ENCODE measurements at places on chromosomes 4 and X.
A peak's percentile ranks its signal among the peaks of the same experiment; 100 is the strongest.

GRCh38 chr4:71932941-71933340 is 98.9 kb upstream of the NPFFR2 start:
- no peak for DNase-seq

DNA sequence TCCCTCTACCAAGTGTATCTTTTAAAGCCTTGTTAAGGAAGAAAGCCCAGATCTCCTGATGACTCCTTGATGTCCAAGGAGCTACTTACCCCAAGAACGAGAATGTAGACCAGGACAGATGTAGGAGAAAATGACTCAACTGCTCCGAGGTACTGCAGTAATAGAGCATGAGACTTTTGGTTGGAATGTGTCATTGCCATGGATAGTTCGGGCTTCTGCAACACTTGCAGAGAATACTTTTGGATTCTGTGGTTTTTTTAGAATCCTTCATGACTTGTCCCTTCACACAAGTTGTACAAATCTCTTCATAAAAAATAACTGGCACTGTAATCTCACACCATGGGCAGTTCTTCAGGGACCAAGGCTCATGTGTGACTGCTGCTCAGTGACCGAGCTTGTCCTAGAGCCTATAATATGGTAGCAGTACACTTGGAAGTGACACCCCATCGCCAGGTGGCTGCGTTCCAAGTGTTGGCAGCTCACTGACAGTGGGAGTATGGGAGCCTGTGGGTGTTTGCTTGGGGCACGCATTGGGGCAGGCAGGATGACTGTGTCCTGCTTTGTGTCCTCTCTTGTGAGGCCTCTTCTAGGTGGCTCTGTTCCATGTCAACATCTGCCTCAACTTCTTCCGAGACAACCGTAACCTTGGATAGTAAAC is 87.9 kb upstream of the WDR1 start:
- DNase-seq = no peak

DNA sequence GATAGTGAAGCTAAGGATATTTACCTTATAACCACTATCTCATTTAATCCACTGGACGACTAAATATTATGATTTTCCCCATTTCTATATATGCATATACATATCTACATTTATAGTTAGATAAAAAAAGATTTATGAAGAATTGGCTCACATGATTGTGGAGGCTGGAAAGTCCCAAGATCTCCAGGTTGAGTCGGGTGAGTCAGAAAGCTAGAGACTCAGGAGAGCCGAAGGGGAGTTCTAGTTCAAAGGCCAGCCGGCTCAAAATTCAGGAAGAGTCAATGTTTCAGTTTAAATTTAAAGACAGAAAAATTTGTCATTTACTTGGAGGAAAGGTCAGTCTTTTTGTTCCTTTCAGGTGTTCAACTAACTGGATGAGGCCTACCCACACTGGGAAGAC is 158.2 kb upstream of the CPEB2 start:
- DNase-seq = no peak

- DNase-seq = no peak
Measured at GRCh38 chr4:115323106-115323707, 209.8 kb upstream of the NDST4 start.

DNA sequence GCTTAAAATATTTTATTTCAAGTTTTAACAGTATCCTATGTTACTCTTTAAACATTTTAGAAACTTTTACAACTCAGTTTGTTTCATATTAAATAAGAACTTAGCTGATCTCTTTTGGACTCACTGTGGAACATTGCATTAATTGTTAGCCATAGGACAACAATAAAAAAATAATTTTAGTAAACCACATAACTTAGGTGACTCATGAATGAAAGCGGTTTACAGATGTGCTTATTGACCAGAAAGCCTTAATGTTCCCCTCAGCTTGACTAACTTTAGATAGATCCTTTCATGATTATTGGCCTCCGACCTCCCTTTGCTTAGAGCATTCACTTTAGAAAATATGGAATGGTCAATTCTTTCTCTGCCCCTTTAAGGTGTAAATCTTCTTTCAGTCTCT is 783.5 kb upstream of the MAGEB2 start:
- DNase-seq = no peak

DNA sequence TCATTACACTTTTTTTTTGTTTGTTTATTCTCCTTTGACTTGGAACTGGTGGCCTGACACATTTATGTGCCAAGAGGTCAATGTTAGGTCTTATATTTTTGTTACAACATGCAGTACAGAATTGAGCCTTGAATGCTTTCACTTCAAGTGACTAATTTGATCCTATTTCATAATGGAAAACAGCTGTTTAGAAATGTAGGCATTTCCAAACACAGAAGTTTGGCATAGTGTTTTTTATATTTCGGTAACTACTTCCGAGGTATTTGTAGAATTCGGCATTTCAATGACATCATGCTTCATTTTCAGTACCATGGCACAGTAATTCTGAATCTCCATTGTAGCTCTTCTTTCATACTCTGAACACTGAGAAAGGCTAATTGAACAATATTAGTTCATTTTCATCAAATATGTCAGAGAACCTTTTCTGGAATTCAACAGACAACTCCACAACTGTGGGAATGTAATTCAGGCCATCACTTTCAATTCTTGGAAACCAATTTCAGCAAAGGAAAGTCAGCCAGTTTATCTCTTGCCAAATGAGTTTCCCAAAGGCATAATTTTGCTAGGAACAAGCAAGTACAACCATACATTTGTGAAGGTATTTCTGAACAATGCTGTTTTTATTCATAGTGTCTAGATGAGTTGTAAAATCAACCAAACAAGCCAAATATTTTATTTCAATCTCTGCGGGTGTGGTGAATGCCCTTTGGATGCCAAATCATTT is 11.4 kb downstream of the FAM120C start:
- no peak for DNase-seq

GRCh38 chr4:90189946-90190345 is 62.8 kb downstream of the CCSER1 start:
- no peak for DNase-seq

GRCh38 chrX:45422216-45422925 is 221.7 kb upstream of the DIPK2B start:
- DNase-seq = no peak

DNA sequence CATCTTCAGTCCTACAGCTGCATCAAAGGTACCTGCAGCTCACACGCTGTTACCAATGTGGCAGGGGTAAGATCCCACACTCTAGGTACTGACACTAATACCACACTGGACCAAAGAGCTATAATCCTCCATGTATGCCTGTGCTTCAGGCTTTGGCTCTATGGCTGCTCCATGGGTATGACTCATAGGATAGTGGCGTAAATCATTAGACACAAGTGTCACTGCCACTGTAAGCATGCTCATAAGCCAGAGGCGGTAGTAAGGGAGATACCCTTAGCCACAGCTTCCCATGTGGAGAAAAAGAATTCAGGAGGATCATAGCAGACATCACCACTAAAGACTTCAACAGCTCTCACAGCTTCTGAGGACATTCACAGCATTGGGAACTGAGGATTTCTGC is 287.5 kb downstream of the ACTRT1 start:
- no peak for DNase-seq

DNA sequence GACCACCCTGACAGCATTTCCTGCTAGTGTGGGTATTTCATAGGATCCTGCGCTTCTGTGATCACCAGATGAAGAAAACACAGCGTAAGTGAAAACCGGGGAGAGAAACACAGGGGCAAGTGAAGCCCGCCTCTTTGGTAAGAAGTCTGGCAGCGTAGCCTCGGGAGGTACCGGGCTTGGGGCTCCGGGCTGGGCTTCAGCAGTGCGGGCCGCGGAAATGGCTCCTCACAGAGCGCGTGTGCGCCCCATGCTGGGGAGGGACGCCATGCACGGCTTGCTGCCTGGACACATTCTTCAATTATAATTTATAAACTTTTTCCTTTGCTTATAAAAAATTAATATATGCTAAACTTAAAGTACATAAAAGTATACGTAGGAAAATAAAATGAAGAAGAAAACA is 151.5 kb downstream of the AFAP1 start:
- DNase-seq = no peak

- DNase-seq = no peak
Measured at GRCh38 chr4:5928274-5928673, 35.4 kb upstream of the CRMP1 start.

- DNase-seq = no peak
Measured at GRCh38 chr4:135185256-135185655, 983.7 kb upstream of the PABPC4L start.

- no peak for DNase-seq
Measured at GRCh38 chrX:120536061-120536460, 24.7 kb downstream of the CUL4B start.

DNA sequence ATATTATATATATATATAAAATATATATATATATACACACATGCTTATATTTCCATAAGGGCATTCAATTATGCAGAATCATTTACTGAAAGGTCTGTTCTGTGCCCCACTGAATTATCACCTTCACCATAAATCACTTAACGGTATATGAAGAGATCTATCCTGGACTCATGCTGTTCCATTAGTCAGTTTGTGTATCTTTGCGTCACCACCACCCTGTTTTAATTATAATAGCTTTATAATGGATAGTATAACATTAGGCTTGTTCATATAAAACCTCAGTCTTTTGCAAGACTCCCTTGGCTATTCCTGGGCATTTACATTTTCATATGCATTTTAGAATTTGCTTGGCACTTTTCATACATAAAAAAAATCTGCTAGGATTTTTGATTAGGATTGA is 19.1 kb downstream of the WDR17 start:
- DNase-seq = no peak

DNA sequence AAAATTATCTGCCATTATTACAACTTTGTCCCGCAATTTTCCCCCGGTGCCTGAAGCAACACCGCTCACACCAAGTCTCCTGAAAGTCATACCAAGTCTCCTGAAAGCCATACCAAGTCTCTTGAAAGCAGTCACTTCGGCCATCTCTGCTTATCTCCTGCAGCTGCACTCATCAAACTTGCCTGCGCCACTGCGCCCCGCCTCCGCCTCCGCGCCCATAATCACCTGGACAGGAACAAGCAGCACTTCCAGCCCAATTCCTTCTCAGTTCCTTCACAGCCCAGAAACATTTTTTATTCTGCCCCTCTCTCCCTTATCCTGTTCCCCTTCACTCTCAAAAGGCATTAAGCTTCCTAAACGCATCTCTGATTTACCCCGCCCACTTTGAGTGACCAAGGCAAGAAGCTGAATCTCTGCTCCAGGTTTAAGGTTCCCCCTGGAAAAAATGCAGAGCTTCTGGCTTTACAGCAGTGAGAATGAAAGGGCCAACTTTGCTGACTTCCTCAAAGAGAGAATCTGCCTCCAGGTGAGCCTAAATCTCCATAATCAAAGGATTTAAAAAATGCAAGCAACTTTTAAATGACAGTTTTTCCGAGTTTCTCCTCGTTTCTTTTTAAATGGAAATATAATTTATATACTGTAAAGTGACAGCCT is 7.7 kb downstream of the GPR50 start:
- DNase-seq = no peak

DNA sequence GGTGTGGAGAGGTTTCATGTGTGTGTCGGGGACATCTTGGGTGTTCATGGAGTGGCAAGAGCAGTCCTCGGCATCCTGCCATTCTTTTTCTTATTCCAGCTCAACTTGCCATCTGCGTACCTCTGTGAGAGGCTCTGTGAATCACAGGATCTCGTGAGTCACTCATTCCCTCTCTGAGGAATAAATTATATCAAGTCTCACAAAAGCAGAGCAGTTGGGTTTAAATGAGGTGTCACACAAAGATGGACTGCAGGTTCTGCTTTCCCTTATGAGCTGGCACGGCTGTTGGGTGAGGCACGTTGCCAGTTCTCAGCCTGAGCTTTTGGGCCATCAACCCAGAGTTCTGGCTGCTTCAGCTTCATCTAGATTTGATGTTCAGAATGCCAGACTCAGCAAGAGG is 6.8 kb upstream of the OCIAD2 start:
- DNase-seq = peak; percentile 33

- peak; percentile 46 for DNase-seq
Measured at GRCh38 chr4:118034053-118034785, at the start of gene NDST3. Gene NDST3 (plus strand): TSS chr4:118034486. CDS start chr4:118053911, 19,425 bp downstream.

DNA sequence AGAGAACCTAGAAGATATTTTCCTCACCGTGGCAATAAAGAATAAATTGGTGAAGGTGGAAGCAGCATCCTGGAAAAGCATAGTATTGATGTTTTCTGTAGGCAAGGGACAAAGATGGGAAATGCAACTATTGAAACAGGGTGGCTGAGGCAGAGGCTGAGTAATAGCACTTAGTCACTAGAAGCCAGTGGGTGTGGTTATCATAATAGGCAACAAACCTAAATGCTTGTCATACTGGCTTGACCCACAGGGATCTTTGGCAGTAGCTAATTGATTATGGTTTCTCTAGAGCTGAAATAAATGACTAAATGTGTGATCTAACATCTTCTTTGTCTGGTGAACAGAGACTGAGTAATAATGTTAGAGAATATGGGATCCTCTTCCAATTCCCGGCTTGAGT is 353.6 kb upstream of the RPS6KA3 start:
- DNase-seq = peak; percentile 26

DNA sequence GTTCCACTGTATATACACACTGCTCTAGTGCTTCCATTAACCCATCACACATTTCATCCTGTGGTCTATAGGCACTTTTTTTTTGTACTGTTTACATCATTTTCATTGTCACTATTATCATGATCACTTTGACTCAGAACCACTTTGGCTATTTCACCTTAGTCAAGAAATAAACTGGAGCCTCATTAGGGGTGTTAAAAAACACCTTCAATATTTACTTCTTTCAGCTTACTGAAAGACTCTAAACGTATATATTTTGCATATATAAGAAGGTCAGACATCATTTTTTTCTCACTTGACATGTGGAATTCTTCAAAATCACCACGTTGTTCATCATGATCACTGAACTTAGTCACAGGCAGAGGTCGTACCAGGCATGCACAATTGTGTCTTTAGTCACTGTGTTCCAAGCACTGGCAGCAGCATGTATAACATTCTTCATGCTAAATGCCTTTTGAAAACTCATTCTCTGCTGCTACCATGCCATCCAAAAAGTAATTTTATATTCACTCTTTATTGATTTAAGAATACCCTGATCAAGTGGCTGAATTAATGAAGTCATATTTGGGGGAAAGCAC is 229.2 kb upstream of the ARSJ start:
- peak; percentile 17 for DNase-seq

GRCh38 chrX:23694606-23695005 is 27.3 kb downstream of the PRDX4 start:
- peak; percentile 6 for DNase-seq

GRCh38 chr4:150366487-150366999 is 215.4 kb upstream of the MAB21L2 start:
- DNase-seq = no peak

DNA sequence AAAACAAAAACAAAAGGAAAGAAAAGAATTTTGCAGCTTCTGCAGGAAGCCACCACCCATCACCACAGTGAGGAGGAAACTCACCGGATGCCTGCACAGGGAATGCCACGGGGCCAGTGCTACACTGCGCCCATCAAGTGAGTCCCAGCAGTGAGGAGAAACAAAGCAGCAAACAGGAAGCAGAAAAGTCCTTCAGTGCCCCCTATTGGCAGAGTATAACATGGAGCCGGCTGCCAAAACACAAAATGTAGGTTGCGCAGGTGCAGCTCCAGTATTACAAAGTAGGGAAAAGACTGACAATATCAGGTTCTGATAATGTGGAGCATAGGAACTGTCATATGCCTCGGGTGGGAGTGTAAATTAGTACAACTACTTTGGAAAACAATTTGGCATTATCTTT is 23.3 kb upstream of the SCML2 start:
- DNase-seq = no peak

GRCh38 chr4:4480685-4481398 is 61.0 kb downstream of the STX18 start:
- no peak for DNase-seq
